Activated naive CD8-positive, alpha-beta T cell treated with anti-CD3 and anti-CD28 coated beads, Interleukin-2, amount 50 U/mL, for 16 hours (primary cell): ENCODE measurements at places on chromosomes 2 and 18.

GRCh38 chr2:214674278-214674677 is 135.2 kb downstream of the BARD1 start:
- no peak for DNase-seq

DNA sequence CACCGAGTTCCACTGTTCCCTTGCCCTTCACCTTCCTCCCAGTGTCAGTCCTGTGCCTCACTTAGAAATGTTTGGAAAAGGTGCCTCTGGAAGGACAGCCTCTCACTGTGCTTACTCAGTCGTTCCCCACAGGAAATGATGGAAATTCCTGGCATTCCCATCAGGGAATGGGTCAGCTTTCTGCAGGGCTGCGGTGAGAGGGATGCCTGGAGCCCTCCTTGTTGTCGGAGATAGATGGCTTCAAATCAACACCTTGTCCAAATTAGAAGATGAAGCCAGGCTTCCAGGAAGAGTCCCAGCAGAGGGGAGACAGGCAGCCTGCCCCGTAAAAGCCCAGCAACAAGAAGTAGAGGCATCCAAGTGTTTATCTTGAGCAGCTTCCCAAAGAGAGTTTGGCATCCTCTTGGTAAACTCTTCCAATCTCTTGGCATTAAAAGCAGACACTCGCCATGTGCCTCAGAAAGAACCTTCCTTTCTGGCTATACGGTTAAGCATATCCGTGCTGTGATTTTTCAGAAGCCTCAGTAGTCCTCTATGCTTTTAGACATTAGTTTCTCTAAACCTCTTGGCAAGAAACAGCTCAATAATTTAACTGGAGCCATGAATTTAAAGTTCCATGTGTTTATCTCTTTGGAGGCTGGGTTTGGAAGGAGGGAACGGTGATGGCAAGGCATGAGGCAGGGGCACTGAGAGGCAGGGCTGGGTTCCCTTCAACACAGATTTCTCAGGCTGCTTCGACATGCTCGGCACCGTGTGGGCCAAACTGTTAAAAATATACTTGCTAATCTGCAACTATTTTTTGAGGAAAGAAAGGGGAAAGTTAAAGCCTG is 25.1 kb downstream of the COLEC12 start:
- DNase-seq = no peak

- DNase-seq = no peak
Observed at GRCh38 chr2:147863835-147864234, 19.0 kb downstream of the ACVR2A start.

DNA sequence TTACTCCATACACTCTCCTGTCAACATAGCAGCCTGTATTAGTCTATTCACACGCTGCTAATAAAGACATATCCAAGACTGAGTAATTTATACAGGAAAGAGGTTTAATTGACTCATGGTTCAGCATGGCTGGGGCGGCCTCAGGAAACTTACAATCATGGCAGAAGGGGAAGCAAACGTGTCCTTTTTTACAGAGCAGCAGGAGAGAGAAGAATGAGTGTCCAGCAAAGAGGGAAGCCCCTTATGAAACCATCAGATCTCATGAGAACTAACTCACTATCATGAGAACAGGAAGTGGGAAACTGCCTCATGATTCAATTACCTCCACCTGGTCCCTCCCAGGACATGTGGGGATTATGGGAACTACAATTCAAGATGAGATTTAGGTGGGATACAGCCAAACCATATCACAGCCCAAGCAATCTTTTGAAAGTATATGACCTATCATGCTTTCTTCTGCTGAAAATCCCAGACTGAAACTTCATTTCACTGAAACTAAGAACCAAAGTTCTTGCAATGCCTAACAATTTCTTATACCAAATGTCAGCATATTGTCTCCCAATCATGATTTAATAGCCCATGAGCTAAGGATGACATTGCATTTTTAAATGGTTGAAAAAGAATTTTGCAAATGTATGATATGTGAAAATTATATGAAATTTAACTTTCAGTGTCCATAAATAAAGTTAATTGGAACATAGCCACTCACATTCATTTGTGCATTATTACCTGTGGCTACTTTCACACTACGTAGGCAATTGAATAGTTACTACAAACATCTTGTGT is 686.8 kb upstream of the ZEB2 start:
- DNase-seq = no peak

DNA sequence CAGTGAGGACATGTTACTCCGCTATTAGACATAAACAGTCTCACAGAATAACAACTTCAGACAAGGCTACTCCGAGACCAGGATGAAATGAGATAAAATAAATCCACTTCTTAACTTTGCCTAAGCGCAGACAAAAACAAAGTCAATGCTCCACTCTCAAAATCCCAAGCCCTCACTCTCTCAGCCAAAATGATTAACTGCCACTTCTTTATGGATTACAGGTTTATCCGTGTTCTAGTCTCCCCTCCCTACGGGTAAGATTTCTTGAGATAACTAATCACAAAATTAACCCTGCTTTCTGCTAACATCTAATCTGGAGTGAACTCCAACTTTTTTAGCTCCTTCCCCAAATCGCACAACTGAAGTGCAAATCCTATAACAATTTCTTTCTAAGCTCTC is 1.1 kb upstream of the CRYGC start:
- no peak for DNase-seq

GRCh38 chr2:170783549-170783948 is 13.4 kb downstream of the ERICH2 start:
- DNase-seq = no peak

DNA sequence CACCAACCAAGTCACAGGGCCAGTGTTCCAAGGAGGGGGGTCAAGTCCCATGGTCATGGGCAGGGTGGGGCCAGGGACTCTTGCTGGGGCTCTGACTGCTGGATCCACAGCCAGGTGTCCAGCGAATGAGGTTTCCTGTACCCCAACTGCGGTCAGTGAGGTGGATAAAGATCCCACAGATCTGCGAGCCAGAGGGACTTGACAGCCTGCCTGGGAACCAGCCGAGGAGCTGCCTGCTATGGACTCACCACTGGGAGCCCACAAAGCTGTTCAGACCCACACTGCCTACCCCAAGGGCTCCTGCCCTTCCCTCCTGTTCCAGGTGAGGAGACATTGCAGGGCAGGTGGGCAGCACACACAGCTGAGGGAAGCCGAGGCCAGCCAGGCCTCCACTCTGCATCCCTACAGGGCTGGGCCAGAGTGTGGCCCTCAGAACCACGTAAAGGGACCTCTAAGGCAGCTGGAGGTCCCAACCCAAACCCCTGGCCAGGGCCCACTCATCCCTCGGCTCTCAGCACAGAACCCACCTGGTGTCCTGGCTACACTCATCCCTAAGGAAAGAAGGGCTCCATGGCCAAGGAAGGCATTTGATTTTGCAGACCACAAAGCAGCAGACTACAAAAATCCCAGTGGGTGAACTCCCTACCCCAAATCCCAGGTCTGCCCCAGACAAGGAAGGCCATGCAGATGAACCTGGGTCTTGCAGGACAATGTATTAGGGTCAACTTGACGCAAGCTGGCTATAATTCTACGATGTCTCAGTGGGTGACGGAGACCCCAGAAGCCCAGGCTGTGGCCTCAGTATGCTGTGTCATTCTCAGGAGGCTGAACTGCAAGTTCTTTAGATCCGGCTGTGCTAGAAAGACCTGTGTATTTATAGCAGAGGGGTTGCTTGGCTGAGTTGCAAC is 209.2 kb downstream of the MGAT5 start:
- DNase-seq = no peak

- no peak for DNase-seq
Observed at GRCh38 chr2:100264651-100265050, 57.6 kb downstream of the LONRF2 start.

GRCh38 chr18:10349561-10349960 is 104.9 kb upstream of the APCDD1 start:
- DNase-seq = no peak

- DNase-seq = no peak
Observed at GRCh38 chr2:174282441-174282840, 34.1 kb upstream of the OLA1 start.

DNA sequence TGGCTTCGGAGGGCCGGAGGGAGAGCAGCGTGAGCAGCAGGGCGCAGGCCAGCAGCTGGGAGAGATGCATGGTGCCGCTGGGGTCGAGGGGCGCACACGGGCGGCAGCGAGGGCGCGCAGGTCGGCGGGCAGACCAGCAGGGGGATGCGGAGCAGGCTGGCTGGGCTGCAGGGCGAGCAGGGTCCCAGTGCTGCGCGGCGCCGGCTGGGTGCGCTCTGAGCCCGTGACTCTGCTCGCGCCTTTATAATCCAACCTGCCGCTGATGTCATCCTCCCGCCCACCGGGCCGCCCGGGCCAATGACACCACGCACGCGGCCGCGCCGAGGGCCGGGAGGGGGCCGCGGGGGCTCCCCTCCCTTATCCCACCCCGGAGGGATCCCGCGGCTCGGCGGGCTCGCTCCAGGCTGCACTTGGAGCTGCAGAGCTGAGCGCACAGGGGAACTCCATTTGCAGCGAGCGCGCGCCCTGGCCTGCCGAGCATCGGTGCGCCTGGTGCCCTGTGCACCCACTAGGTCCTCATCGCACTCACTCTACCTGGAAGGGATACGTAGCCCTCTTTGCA is at the start of gene NPPC:
Gene NPPC (minus strand): TSS at position 217 of the 562 bp plus-strand sequence. CDS start 147 bp downstream, at position 70.
- peak; percentile 65 for DNase-seq

- DNase-seq = no peak
Observed at GRCh38 chr2:165872101-165872791, 78.2 kb upstream of the GALNT3 start.

- DNase-seq = no peak
Observed at GRCh38 chr2:576292-576691, 100.9 kb downstream of the TMEM18 start.

GRCh38 chr2:177285892-177286715 is 21.6 kb upstream of the NFE2L2 start:
- DNase-seq = no peak

DNA sequence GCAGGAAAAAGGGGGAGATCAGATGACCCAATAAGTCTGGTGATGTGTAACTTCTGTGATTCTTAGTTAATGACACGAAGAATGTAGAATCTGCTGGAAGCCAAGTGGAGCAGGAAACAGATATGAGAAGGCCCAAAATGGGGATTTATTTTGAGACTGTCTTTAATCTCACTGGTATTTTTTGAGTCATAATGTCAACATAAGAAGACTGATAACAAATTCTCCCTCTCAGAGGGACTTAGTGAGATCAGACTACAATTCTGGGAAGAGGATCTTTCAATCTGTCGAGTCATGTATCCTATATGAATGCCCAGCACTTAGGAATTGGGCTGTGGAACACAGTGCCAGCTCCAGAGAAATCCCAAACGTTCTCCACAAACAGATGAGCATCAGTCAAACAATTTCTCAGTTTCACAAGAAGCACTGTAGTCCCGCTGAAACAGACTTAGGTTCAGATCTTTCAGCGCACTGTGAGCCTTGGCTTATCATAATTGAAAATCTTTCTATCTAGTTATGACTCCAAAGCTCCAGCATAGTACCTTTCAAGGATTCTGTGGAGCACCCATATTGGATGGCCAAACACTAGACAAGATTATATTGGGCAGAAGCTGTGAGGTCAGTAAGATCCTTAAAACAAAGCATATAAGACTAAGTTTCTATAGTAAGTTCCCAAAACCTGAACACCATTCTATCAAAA is 738.2 kb downstream of the LRP1B start:
- DNase-seq = no peak

- DNase-seq = no peak
Observed at GRCh38 chr18:13379930-13380690, 161.6 kb downstream of the LDLRAD4 start.

DNA sequence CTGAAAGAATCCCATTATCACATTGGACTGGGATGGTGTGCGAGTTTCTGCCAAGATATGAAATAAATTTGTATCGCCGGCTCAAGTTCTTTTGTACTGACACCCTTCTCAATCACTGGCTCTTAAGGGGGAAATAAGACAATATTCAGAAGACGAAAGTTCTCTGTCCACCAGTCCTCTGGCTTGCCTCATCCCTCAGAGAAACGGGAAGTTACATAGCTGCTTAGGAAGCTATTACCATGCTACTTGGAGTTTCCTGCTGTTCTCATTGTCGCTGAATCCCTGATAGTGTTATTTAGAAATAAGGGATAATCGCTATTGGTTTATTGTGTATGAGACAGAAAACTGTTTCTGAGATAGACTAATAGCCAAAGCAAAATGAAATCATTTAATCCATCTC is 205.0 kb upstream of the ZNF521 start:
- DNase-seq = no peak
